H9 (cell line): ENCODE measurements at places on chromosomes 16 and 17. TPM values are rescaled to one million over a fixed set of nuclear protein-coding genes. Genes with fewer than 3 reads are reported as not detected.

DNA sequence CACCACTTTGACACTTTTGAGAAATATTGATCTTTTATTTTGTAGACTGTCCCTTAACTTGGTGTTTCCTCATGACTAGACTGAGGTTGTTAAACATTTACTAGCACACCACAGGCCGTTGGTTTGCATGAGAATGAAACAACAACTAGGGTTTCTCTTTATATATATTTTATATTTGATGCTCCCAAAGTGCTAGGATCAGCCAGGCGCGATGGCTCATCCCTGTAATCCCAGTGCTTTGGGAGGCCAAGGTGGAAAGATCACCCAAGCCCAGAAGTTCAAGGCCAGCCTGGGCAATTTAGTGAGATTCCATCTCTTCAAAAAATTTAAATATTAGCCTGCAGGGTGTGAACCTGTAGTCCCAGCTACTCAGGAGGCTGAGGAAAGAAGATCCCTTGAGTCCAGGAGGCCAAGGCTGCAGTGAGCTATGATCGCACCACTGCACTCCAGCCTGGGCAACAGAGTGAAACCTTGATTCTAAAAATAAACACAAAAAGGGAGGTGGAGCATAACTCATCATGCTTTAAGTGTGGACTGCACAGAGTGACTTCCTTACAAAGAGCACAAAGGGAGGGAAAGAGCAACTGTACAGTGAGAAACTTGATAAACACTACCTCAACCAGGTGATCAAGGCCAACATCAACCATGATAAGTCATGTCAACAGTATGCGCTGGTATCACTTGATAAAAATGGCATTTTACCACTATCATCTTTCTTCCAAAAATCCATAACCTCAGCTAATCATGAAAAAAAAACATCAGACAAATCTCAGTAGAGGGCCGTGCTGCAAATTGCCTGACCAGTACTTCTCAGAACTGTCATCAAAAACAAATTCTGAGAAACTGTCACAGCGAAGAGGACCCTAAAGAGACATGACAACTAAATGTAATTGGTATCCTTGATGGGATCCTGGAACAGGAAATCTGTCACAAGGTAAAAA is 72.8 kb upstream of the ATF7IP2 start:
- DNase-seq, result no peak

DNA sequence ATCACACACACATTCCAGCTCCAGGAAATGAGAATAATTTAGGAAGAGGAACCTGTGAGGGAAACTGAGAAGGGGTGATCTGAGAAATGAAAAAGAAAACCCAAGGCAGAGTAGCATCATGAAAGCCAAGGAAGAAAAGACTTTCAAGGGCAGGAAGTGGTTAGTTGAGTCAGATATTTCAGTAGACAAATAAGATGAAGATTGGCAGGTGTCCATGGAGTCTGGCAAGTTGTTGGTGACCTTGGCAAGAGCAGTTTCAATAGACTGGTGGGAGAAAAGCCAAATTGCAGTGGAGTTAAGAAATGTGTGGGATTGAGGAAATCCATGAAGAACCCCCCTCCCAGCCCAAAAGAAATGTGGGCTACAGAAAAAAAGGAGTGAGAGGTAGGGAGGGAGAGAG is 10.7 kb downstream of the GNAO1 start:
- DNase-seq, result no peak

- DNase-seq, result no peak
Measured at GRCh38 chr16:57999971-58000705, at the start of gene ZNF319. TSS of gene ZNF319 (minus strand) at chr16:58000672. CDS start at chr16:57998265, 2,407 bp downstream.

The SLC52A1 gene
- 0.15 and 0.17 TPM in 2 replicates for total RNA-seq

- DNase-seq, result no peak
Measured at GRCh38 chr17:12398441-12399051, 267.1 kb upstream of the MYOCD start.

- DNase-seq, result no peak
Measured at GRCh38 chr16:77171745-77172635, 19.0 kb upstream of the MON1B start.

DNA sequence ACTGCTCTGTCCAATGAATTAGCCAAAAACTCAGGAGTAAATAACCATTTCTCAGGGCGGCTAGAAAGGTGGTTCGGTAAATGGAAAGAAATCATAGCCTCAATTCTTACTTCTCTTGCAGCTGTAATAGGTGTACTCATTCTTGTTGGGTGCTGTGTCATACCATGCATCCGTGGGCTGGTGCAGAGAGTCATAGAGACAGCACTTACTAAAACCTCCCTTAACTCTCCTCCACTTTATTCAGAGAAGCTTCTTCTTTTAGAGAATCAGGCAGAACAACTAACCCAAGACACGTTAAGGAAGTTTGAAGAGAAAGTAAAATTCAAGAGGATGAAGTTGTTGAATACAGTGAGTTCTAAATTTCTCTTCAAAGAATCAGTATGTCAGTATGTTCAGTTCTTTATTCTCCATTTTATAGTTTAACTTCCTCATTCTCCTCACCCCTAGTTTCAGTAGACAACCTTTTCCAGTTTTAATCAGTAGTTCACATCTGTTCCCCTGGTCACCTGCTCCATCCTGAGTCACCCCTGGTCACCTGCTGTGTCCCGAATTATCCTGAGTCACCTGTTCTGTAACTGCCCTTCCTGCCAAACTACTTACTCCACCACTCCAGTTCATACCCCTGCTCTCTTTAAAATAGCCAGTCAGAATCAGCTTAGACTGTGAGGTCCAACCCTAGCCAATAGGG is 85.9 kb downstream of the EMP2 start:
- DNase-seq, result peak; percentile 60

GRCh38 chr17:3685174-3685573 is 10.8 kb downstream of the P2RX5 start:
- no peak for DNase-seq

- no peak for DNase-seq
Measured at GRCh38 chr17:6948976-6949375, 46.9 kb upstream of the ALOX12 start.

DNA sequence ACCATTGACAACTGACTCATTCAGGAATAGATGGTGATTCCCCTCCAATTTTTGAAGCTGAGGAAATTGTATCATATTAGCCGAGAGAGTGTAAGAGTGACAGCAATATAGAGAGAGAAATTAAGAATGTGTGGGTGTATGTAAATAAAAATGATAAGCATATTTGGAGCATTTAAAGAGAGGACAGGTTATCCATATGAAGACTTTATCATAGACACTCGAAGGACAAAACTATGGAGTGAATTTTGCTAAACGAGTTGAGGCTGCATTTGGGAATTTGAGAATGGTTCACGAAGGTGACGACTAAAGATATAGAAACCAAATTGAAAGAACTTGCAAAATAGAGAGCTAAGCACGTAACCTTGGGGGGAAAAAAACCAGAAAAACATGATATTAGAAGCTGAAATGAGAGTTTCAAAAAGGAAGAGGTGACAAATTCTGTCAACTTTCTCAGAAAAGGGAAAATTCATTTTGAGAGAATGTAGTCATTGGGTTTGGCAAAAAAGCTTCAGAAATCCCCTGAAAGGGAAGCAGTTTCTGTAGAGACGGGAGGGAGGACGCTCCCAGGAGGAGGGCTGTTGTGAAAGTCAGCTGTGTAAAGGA is 129.7 kb downstream of the KCNJ2 start:
- no peak for DNase-seq

The ITGAL gene
- total RNA-seq, result not detected in 2 replicates

DNA sequence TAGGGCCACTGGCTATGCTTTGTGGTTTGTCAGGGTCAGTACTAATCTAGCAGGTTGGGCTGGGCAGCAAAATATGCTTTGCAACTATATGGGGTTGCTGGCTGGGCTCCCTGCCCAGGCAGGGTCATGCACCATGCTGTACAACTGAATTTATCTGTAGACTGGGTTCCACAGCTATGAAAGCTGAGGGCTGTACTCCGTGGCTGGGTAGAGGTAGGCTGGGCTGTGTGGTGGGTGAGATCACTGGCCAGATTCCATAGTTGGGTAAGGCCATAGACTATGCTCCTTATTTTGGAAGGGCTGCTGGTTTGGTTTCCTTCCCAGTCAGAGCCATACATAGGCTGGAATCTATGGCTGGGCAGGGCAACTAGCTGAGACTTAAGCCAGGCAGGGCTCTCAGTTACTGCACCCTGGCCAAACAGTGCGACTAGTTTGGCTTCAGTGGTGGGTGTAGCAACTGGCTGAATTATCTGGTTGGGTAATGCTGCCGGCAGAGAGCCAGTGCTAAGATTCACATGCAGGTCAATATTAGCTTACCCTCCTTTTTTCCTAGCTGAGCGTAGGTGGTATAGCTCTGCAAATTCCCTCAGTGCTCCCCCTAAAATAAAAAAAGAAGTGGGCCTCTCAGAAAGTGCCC is 769.1 kb upstream of the CDH8 start:
- no peak for DNase-seq

DNA sequence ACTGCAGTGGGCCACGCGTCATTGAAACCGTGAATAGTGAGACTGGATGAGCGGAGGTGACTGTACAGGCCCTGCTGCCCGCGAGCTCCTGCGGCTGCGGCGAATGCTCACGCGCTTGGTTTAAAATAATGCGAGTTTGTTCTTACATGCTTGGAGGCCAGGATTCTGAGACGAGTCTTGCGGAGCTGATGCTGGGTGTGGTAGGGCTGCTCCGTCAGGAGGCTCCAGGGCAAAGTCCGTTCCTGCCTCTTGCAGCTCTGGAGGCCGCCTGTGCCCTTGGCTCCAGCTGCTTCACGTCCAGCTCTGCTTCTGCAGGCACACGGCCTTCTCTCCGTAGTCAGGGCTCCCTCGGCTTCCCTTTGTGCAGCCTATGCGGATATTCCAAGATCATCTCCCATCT is 9.5 kb downstream of the ACSF3 start:
- DNase-seq, result no peak

The CHRNE gene
- 0.31 and 0.61 TPM in 2 replicates for total RNA-seq

DNA sequence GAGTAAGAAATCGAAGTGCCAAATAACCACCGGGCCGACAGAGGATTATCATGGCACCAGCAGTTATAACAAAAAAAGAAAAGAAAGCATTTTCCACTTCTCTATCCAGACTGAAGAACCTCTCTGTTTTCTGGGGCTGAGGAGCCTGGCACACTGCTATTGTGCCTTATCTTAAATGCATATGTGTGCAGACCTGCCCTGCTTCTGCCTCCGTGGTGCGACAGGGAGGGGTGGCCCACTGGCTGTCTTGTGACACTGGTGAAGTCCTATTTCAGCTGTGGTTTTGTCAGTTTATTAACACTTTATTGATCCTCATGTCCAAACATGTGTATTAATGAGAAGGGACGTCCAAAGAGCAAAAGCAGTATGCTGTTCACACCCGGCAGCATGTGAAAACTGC is 55.4 kb downstream of the CDK5R1 start:
- DNase-seq, result no peak

GRCh38 chr17:77421630-77421972 is 280.8 kb downstream of the SEC14L1 start:
- no peak for DNase-seq

The CES5A gene
- not detected in 2 replicates for total RNA-seq

The JPH3 gene
- total RNA-seq, result 30.3 and 32.7 TPM in 2 replicates

DNA sequence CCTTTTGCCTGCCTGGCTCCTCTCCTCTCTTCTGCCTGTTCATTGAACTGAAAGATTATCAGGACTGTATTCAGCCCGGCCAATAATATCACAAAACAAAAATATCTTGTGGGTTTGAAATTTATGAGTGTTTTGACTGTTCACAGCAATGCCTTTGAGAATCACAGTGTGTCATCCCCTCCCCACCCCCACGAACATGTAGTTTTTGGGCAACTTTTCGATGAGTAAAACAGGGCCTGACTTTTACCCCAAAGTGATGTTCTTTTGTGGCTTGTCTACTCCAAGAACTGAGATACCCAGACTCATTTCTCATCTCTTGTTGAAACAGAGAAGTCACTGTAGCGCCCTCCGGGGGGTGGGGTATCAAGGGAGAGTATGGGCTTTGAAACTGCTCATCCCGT is 675.7 kb downstream of the WWOX start:
- DNase-seq, result no peak

The HASPIN gene
- total RNA-seq, result 26.6 and 26.7 TPM in 2 replicates

GRCh38 chr17:12591021-12591735 is 74.5 kb upstream of the MYOCD start:
- DNase-seq, result peak; percentile 41

GRCh38 chr16:89695875-89696669 is 5.4 kb downstream of the SPATA2L start:
- no peak for DNase-seq

The POLR2A gene
- total RNA-seq, result 153 and 154 TPM in 2 replicates

The KRTAP4-4 gene
- total RNA-seq, result not detected in 2 replicates

The CPNE7 gene
- 22.5 and 23.4 TPM in 2 replicates for total RNA-seq

- no peak for DNase-seq
Measured at GRCh38 chr16:53913920-53914319, 210.0 kb downstream of the FTO start.

GRCh38 chr16:13958474-13958873 is 38.5 kb downstream of the ERCC4 start:
- DNase-seq, result no peak

DNA sequence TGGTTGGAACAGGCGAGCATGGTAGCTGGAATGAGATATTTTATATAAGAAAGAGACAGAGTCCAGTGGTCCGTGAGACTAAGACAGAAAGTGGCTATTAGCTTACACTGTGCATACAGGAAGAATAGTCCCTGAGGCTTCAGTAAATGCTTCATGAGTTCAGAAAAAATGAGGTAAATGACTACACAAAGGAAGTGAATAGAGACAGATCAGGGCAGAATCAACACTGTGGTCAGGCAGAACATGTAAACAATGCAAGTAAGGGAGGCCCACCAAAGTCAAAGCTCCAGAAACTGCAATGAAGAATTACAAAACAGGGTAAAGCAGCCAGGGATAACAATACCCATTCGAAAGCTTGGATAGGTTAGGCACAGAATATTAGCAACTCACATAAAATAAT is 4.8 kb downstream of the ABCA10 start:
- DNase-seq, result no peak

DNA sequence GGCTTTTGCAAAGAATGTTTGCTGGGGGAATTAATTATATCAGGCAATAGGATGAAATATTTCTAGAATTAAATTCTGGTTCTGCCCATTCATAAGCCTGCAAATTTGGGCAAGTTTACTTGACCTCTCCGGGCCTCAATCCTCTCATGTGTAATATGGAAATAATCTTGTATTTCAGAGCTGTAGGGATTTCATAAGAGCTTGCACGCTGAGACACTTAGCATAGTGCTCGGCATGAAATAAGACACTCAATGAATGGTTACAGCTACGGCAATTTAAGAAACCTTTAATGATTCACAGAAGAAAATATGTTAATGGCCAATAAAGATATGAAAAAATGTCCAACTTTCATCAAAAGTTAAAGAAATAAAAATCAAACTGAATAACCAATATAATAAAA is 40.6 kb upstream of the PITPNM3 start:
- DNase-seq, result no peak

DNA sequence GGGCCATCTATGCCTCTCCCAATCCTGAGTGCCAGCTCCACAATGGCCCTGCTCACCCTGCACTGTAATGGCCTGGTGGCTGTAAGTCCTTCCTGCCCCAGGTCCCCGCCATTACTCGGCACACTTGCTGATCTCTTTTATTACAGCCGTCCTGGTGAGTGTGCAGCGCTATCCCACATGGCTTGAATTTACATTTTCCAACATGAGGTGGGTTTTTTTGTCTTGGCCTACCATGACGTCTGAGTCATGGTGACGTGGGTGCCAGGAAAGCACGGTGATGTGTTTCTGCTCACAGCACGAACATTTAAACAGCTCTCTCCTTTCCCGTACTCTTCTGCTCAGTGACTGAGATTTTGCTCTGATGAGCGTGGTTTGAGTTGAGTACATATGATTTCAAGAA is 55.2 kb upstream of the FOXF1 start:
- DNase-seq, result no peak

GRCh38 chr17:74671031-74671771 is 41.5 kb downstream of the CD300LF start:
- peak; percentile 97 for DNase-seq

GRCh38 chr17:6651919-6652452 is 424 bp downstream of the C17orf100 start:
- DNase-seq, result peak; percentile 62

The EPX gene
- not detected in 2 replicates for total RNA-seq
